ENCODE measurements at places on chromosomes 5 and 9.
A peak's percentile ranks its signal among the peaks of the same experiment; 100 is the strongest.

GRCh38 chr9:131197160-131197911 lies 72.0 kb downstream of the NUP214 start:
- no peak for DNase-seq

- no peak for DNase-seq
Observed at GRCh38 chr5:179408611-179409010, 63.4 kb upstream of the ADAMTS2 start.

DNA sequence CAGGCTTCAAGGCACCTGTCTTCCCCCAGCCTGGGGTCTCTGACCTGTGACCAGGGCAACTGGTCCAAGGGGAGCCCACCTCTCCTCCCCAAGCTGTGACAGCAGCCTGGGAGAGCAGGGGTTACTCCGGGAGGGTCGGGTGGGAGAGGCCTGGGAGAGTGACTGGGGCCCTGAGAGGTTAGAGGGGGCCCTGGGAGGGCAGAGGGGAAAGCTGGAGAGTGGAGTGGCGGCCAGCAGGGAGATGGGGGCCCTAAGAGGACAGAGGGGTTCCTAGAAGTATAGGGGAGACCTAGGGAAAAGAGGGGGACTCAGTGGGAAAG lies 302 bp downstream of the LCN9 start:
- no peak for DNase-seq

DNA sequence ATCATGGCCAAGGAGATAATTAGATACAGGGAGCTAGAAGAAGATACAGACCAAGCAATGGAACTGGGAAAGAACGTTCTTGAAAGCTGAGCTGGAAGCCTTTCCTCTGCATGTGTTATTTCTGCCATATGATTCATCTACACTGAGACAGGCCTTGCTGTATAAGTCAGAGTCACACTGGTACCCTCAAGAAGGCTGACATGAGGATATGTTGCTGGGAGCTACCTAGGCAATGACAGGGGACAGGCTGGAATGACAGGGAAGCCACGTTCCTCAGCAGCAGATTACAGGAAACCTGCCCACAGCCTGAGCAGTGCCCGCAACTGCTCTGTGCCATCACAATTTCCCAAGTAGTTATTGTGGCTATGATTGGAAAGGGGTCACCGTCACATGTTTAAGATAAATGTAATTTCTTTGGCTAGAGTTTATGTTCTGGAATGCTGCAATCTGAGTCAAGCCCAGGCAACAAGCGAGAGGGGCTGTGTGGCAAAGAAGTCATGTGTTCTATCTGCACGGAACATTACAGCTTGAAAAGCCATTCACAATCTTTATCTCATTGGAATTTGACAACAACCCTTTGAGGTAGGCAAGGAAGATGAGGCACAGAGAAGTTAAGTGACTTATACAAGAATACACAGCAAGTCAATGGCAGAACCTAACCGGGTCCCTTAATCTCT lies 108.2 kb downstream of the TTLL11 start:
- DNase-seq: no peak

- DNase-seq: no peak
Observed at GRCh38 chr5:147417135-147417813, 92.6 kb downstream of the DPYSL3 start.

- no peak for DNase-seq
Observed at GRCh38 chr9:3873818-3874217, 348.0 kb upstream of the RFX3 start.

GRCh38 chr9:123749580-123750202 lies 180.2 kb downstream of the DENND1A start:
- DNase-seq: no peak

GRCh38 chr5:7680260-7680659 lies 170.7 kb downstream of the CFAP90 start:
- DNase-seq: no peak

GRCh38 chr9:133612051-133612450 lies 2.9 kb upstream of the FAM163B start:
- no peak for DNase-seq

GRCh38 chr9:96425500-96426169 lies 7.5 kb upstream of the ZNF367 start:
- DNase-seq: no peak

- DNase-seq: no peak
Observed at GRCh38 chr5:82489683-82490082, 211.5 kb upstream of the RPS23 start.

DNA sequence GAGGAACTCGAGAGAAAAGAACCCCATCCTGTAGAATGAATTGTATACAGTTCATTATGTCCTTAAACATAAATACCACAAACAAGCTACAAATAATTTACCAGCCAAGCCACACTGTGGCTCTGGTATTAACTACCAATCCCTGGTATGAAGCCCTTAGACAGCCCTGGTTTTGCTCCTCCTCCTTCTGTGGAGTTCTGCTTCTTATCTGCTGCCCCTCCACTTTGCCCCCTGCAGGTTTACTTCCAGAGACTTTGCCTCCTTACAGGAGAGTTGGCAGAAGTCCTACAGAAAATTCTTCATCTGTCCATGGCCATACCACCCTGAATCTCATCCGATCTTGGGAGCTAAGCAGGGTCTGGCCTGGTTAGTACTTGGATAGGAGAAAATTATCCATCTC lies 219.8 kb downstream of the ACTL7B start:
- no peak for DNase-seq

DNA sequence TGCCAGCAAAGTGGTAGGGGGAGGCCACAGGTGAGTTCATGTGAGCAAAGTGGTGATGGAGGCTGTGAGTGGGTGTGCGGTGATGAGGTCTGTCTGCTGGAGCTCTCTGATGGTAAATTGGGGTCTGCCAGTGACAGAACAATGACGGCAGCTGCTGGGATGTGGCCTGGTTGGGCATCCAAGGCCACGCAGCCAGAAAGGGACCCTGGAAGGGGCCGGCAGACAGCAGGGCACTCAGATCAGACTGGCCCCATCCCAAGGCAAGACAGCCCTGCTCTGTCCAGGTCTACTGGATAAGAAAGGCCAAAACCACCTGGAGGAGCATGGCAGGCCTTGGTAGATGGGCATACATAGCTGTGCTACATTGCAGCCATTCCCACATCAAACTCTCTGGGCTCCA lies 412.9 kb upstream of the RGMB start:
- no peak for DNase-seq

DNA sequence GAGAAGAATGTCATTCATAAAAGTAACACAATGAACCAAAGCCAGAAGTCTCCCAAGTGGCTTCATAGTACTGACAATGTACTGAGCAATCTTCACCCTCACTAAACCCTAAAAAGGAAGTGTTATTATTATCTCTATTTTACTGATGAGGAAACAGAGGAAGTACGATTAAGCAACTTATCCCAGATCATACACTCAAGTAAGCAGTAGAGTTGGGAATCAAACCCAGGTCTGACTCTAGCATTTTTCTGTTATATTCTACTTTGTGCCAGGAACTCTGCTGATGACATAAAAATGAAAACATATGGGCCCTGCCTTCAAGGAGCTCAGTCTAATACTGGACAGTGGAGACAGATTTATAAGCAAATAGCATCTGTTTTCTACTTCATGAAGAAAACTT lies 109.2 kb downstream of the RAPGEF6 start:
- DNase-seq: no peak

GRCh38 chr5:53084546-53085255 lies 24.9 kb downstream of the MOCS2 start:
- DNase-seq: no peak

DNA sequence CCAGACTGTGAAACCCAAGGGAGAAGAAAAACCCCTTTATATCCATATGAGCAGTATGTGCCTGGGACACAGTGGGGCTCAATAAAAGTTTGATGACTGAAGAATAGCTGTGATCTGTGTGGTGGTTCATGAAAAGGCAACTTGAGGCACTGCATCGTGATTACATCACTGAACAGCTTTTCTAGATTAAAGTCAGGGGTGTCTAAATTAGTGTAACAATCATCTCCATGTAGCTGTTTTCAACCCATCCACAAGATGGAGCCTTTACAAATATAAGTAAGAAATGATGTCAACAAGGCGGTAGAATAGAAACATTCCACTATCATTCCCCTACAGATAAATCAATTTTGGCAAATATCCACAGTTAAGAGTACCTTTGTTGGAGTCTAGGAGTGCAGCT lies 55.5 kb downstream of the PRRC1 start:
- no peak for DNase-seq

GRCh38 chr9:95055334-95055850 lies 262.1 kb downstream of the FANCC start:
- DNase-seq: no peak

- DNase-seq: no peak
Observed at GRCh38 chr5:76351577-76351976, 51.5 kb upstream of the IQGAP2 start.

- DNase-seq: peak; percentile 3
Observed at GRCh38 chr9:99905833-99906402, 536 bp upstream of the STX17 start.

- DNase-seq: no peak
Observed at GRCh38 chr5:172165465-172165864, 22.6 kb downstream of the STK10 start.

DNA sequence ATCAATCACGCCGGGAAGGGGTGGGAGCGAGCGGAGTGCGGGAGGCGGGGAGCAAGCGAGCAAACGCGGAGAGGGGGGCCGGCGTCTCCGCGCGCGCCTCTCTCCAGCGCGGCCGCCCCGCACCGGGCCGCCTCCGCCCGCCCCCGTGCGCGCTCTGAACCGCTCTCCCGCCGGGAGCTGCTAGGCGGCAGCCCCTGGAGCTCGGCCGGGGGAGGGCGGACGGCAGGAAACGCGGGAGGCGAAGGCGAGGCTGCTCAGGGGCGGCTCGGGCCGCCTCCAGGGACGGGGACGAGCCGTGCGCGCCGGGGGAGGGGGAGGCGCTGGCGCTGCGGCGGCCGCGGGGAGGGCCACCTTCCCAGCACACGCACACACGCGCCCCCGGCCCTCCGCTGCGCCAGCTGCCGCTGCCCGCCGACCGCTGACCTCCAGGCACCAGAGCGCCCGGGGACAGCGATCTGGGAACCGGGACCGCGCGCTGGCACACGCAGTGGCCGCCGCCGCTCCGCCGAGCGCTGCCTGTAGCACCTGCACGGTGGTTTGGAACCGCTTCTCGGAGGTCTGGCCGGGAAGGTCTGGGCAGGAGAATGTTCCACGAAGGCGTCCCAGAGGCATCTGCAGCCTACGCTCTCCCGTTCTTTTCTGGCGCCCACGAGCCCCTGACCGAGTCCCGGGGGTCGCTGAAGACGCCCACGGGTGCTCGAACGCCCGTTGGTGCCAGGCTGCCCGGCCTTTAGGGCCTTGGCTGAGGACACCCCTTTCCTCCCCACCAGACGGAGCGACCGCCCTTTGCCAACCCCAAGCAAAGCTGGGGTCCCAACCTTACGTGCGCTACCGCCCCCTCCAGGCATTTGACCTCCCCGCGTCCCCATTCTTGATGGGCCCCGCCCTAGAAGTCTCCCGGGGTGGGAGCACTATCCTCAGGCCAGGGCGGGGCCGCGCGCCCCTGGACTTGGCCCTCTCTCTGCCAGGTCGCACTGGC lies at the start of gene GABBR2:
Gene GABBR2, minus strand, starts transcription at position 3 of the 979 bp plus-strand sequence. CDS start 198 bp downstream, outside the sequence.
- DNase-seq: no peak

DNA sequence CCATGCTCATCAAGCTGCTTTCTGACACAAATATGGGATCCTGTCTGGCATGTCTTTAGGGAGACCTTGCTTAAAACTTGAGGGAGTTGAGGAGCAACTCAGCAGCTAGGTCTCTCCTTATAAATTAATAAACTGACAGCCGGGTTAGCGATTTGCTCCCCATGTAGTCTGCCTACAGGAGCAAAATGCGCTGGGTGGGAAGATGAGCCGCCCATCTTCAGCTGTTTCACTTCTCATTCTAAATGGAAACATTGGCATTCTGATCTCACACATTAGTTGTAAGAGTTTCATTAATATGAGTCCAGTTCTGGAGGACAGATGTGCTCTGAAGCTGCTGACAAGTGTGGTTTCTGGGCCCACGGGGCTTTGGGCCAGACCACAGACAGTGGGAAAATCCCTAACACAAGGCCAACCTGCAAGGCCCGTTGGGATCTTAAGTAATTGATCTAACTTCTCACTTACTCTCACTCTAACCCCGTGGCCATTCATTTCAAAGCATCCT lies 197.0 kb downstream of the MCTP1 start:
- no peak for DNase-seq

DNA sequence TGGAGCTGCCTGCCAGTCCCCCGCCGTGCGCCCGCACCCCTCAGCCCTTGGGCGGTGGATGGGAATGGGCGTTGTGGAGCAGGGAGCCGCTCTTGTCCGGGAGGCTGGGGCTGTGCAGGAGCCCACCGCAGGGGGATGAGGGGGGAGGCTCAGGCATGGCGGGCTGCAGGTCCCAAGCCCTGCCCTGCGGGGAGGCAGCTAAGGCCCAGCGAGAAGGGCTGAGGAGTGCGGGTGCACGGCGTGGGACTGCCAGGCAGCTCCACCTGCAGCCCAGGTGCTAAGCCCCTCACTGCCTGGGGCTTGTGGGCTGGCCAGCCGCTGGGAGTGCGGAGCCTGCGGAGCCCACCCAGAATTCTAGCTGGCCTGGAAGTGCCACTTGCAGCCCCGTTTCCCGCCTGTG lies 991.7 kb upstream of the ARRDC3 start:
- DNase-seq: no peak

- no peak for DNase-seq
Observed at GRCh38 chr9:70868041-70868440, 253.4 kb downstream of the TRPM3 start.

GRCh38 chr9:111149018-111149759 lies 110.9 kb upstream of the LPAR1 start:
- no peak for DNase-seq

- no peak for DNase-seq
Observed at GRCh38 chr9:33458444-33458843, 11.1 kb upstream of the AQP3 start.

DNA sequence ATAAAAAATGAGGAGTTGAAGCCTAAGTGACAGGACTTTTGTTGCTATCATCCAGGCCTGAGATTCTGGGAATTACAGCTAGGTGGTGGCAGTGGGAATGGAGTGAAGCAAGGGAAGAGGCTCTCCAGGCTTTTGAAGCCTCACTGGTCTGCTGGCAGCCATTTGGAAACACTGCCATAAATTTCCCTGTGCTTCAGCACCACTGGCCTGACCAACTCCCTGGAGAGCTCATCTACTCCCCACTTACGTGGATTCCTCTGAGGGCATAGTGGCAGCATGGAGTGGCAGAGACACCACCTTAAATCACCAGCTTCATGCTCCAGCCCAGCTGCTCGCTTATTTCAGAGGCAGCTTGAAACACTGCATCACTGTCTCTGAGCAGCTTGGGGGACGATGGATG lies 518.2 kb downstream of the TLR4 start:
- DNase-seq: no peak

DNA sequence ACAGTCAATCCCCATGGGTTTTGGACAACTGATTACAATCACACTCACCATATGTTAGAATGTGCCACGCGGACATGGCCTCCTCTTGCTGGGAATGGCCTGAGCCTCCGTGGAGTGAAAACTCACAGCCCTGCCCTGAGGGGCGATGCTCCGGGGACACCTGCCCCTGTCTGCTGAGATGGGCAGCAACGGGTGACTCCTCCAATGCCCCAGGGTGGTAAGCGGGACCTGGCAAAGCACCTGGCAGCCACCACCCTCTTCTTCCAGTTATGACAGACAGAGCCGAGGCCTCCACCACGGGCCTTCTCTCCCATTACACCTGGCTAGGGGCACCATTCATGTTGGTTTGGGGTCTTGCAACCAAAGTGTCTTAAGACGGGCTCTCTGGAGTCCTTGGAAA lies 94.9 kb upstream of the COL5A1 start:
- no peak for DNase-seq

Measured in NCI-H774 (cell line).